B cell (primary cell): ENCODE measurements at places on chromosomes 5 and 9. TPM values are rescaled to one million over a fixed set of nuclear protein-coding genes. Genes with fewer than 3 reads are reported as not detected.

DNA sequence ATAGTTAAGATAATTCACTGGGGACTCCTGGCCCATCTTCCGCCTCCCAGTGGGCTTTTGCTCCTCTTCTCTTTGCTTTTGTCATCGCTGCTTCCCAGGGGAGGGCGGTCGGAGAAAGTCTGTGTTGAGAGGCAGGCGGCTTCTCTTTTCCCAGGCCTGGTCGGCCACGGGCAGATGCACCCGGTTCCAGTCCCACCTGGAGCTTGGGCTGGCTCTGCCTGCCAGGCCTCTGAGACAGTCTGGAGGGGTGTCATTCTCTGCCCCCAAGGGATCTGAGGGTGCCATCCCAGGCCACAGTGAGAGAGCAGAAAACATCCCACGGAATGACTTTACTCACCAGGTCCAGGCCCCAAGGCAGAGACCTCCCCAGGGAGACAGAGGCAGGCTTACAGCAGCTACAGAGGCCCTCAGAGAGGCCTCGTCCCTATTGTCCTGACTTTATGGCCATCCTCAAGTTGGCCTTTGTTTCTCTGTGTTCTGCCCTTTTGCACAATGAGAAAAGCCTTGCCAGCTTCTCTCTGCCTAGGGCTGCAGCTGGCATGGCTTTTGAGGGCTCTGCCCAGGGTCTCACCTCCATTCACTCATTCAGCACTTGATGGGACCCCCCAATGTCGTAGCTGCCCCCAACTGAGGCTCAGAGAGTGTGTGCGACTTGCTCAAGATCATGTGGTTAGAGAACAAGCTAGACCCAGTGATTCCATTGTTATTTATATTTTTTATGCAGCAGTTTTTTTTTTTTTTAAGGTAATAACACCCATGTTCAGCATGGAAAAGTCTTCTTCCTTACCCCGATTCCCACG lies 44.2 kb upstream of the BOD1 start:
- no peak for DNase-seq

DNA sequence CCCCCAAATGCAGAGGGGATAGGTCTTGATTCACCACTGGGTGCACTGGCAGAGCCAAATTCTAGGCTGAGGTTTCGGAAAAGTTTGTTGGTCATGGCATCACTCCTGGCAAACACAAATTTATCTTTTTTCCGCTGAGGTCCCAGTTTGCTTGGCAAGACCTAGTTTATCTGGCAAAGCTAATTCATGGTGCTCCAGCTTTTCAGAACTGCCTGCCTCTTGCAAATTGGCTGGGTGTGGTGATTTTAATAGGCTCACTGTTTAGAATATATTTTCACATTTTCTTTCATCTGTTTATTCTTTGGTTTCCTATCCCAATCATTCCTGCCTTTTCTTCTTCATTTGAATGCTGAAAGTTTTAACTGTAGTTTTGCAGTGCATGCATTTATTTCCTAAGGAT lies 50.5 kb upstream of the MAMDC2 start:
- DNase-seq, result no peak

GRCh38 chr9:22374051-22374450 lies 72.6 kb upstream of the DMRTA1 start:
- no peak for DNase-seq

- DNase-seq, result no peak
Measured at GRCh38 chr9:19623941-19624340, 164.9 kb downstream of the SLC24A2 start.

- no peak for DNase-seq
Measured at GRCh38 chr5:52725065-52725746, 62.5 kb upstream of the ITGA1 start.

DNA sequence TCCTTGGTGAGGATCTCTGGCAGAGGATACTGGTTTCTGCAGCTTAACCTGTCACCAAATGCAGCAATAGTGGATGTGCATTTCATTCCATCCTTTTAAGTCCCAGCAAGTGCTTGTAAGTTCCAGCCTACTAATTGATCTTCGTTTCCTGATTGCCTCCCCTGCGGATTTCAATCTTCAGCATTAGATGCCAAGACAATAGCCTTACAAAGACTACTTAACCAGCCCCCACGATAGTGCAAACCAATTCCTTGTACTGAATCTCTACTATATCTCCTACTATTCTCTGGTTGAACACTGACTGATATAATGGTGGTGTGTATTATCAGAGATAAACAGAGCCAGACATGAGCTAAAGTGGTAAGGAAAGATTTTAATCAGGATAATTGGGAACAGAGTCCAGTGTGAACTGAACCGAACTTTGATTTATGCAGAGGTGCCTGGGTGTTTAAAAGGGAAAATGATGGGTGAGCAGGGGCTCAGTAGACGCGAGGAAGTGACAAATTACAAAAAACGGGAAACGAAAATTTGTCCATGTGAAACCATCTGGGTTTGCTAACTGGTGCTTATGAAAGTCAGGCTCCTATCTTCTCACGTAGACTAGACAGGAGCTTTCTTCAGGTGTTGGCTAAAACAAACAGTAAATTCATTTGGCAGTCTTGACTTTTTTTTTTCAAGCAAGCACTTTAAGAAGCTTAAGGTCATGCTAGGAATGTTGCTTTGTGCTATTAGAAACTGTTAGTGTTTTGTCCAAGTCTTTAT lies 106.9 kb upstream of the ST8SIA4 start:
- peak; percentile 19 for DNase-seq

DNA sequence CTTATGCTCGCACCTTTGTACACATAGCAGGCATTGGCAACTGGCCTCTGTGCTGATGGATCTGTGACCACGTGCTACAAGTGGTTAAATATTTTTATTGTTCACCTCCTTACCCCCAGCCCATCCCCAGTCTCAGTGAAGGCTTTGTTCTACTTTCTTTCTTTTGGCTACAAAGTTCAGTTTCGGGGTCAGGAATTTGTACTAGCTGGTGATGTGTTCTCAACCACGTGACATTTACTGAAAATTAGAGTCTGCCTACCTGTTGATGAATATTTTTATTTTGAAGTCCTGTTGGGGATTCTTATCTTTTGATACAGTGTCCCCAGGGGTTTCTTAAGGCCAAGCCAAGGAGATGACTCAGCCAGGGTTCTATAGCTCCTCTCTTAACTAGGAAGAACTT lies 47.8 kb downstream of the C9orf57 start:
- no peak for DNase-seq

DNA sequence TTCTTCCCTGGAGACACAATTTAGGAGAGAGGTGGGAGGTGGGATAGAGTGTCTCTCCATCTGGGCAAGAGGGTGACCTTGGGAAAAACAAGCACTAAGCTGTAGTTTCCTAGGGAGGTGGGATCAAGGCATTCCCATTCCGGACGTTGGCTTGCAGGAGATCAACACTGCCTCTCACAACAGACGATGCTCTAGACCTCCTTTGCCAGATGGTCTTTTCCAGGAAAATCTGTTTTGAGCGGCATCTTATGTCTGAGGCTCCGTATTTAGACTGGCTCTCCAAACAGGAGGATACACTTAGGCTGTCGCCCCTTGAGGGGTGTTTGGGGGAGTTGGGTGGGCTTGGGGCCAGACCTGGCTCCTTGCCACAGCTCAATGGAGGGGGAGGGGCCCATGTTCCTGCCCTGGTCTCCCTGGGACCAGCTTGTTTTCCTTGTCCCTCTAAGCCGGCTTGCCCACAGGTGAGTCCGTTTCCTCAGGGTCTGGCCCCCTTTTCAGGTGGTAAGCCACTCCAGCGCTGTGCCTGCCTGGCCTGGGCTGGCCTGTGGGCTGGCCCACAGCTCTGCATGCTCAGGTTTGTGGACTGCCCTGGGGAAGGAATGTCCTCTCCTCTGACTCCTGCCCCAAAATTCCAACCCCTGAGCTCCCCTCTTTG lies 2.4 kb downstream of the PSD2 start:
- DNase-seq, result no peak

DNA sequence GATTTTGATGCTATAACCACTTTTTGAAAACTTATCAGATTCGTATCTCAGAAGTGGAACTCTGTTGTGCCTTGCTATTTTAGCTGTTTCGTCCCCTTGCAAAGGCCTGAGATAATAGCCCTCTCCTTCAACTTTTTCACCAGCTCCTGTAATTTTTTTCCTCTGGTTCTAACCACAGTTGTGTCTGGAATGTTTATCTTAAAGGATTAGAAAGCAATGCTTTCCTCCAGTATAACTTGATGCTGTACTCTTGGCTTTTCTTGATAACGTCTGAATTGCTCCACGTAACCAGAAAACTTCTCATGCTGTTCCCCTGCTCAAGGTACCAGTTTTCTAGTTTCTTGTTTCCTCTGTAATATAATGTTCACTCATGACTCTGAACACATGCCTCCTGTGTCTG lies 209.4 kb downstream of the DTWD2 start:
- no peak for DNase-seq

GRCh38 chr5:150120617-150121447 lies 34.5 kb upstream of the CSF1R start:
- DNase-seq, result no peak

DNA sequence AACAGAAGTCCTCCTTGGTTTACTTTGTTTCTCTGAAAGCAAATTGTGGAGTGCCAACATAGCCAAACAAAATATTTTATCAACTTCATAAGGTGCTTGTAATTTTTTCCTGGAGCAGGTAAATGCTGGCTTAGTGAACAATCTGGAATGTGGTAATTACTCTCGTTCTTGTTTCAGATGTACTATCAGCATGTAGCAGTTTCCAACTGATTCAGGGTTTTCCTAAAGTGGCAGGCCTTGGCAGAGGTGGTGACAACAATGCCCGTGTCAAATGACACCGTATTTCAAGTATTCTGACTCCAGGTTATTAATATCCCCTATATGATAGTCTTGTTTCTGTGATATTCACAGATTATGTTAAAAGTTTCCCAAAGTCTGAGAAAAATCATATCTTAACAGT lies 1.2 kb downstream of the C9orf72 start:
- DNase-seq, result no peak

GRCh38 chr5:151110992-151111391 lies 30.2 kb upstream of the TNIP1 start:
- no peak for DNase-seq

GRCh38 chr9:126398403-126399058 lies 71.9 kb downstream of the MVB12B start:
- DNase-seq, result peak; percentile 78

- no peak for DNase-seq
Measured at GRCh38 chr5:59449905-59450644, 443.5 kb downstream of the PDE4D start.

DNA sequence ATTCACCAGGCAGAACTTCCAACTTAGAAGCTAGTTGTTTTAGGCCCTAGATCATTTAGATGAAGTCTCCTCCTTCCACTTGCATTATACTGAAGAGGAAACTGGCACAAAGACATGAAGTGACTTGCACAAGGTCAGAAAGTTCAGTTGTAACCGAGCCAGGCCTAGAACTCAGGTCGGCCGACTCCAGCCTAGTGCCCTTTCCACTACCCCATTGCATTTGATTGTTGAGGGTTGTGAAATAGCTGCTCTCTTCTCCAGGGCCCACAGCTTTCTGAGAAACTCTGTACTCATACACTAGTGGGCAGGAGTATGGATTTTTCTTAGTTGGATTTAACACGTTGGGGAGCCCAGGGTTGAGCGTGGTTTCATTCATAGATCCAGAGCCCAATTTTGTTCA lies 5.6 kb downstream of the ZNF462 start:
- DNase-seq, result no peak

The ATP10B gene
- total RNA-seq, result not detected in 2 replicates

The FOXD4L4 gene
- 0.90 and 1.1 TPM in 2 replicates for total RNA-seq

The WDR31 gene
- total RNA-seq, result 0.62 and 1.0 TPM in 2 replicates

The CFAP77 gene
- not detected in 2 replicates for total RNA-seq

The OTULINL gene
- total RNA-seq, result 0.80 and 0.81 TPM in 2 replicates

The NKD2 gene
- 0.34 TPM in 1 of 2 replicates, not detected in the other for total RNA-seq

The CA9 gene
- not detected in 2 replicates for total RNA-seq

The GPR150 gene
- 0.27 and 0.34 TPM in 2 replicates for total RNA-seq

The ENHO gene
- not detected in 2 replicates for total RNA-seq

The CCNH gene
- 120 and 137 TPM in 2 replicates for total RNA-seq

The LRRC14B gene
- not detected in 2 replicates for total RNA-seq
